ENCODE measurements at places on chromosomes 3 and 15. TPM values are rescaled to one million over a fixed set of nuclear protein-coding genes. Genes with fewer than 3 reads are reported as not detected.

SPG11 gene
- total RNA-seq = 87.9 TPM

TTLL3 gene
- 90.3 TPM for total RNA-seq

MYZAP gene
- 1.2 TPM for total RNA-seq

ST8SIA2 gene
- not detected for total RNA-seq

HIGD2B gene
- 0.39 TPM for total RNA-seq

SAXO2 gene
- total RNA-seq = 0.39 TPM

ECE2 gene
- total RNA-seq = not detected

KBTBD13 gene
- not detected for total RNA-seq

CACNA2D2 gene
- total RNA-seq = not detected

CADPS gene
- total RNA-seq = not detected

NANOGP8 gene
- not detected for total RNA-seq

Measured in placental epithelial cell (primary cell).